ENCODE measurements at places on chromosomes 12 and 14.

DNA sequence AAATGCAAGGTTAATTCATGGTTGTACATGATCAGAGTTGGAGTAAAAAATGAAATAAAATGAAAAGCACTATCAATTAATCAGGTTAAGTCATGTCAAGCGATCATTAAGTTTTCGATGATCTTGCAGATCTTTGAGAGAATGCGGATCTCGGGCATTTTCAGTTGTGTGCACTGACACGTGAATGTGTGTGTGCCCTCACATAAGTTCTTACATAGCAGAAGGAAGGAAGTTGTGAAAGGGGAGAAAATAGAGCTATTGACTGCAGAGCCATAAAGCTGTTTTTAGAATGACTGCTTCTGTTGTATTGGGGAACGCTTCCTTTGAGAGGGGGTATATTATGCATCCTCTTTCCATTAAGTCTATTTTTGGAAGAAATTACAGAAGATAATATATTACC lies 101.3 kb downstream of the HMGA2 start:
- no peaks in the 10 kb centered on the region for H3K4me1 ChIP-seq
- DNase-seq, result no peak
- no peak overlapping the region for H3K27ac ChIP-seq
- H3K27me3 ChIP-seq, result no peaks in the 10 kb centered on the region
- H3K4me3 ChIP-seq, result no peak overlapping the region

DNA sequence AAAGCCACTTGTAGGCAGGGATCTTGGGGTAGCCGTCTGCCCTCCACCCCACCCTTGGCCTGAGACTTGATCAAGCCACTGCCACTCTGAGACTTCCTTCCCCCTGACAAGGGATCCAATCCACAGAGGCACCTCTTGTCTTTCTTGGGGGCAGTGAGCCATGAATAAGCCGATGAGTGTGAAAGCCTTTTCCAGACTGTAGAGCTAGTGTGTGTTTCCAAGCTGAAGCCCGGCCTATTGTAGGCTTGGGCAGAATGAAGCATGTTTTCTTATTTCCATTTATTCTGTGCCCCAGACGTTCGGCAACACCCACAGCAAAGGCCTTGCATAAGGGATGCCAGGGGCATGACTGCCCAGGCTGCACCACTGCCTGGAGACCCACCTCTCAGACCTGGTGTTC lies 991.6 kb downstream of the BCL11B start:
- H3K4me3 ChIP-seq, result no peak overlapping the region
- H3K4me1 ChIP-seq, result no peaks in the 10 kb centered on the region
- no peaks in the 10 kb centered on the region for H3K36me3 ChIP-seq
- H3K27ac ChIP-seq, result no peak overlapping the region
- H3K27me3 ChIP-seq, result no peaks in the 10 kb centered on the region

DNA sequence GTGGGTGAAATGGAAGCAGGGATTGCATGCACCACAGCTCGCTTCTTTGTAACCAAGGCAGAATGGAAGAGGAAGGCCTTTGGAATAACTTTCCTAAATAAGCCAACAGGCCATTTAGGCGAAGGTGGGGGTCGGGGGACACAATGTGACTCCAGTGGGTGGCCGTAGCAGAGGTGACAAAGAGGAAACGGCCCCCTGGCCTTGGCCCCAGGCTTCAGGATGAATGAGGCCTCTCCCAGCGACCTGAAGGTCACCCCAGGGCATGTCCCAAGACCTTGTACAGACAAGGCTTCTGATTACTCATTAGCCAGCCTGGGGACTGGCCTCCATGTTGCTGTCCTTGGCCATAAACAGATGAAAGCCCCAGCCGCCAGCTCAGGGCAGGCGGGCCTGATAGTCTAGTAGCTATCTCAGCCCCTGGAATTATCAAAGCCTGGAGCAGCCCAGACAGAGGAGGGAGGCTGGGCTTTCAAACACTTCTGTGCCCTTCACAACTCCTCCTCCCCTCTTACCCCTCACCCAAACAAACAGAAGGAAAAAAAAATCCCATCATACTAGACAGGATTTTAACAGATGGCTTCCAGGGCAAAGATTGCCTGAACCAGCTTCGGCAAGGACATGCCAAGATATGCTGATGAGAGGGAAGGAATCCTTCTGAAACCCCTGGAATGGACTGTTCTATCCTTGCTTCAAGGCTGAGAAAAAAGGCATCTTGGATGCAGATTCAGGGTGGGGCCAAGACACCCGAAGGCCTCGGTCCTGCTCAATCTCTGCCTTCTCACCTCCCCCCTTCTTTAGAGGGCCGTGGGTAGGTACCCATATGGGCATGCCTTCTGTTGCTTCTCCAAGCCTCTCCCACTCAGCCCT lies 142.3 kb upstream of the PARP11 start:
- DNase-seq, result no peak
- no peaks in the 10 kb centered on the region for H3K4me1 ChIP-seq
- no peaks in the 10 kb centered on the region for H3K27me3 ChIP-seq
- H3K36me3 ChIP-seq, result no peaks in the 10 kb centered on the region

- no peaks in the 10 kb centered on the region for H3K36me3 ChIP-seq
- no peak for DNase-seq
- H3K27ac ChIP-seq, result no peak overlapping the region
- H3K4me1 ChIP-seq, result no peaks in the 10 kb centered on the region
Observed at GRCh38 chr12:84329938-84330337, 582.7 kb downstream of the SLC6A15 start.

DNA sequence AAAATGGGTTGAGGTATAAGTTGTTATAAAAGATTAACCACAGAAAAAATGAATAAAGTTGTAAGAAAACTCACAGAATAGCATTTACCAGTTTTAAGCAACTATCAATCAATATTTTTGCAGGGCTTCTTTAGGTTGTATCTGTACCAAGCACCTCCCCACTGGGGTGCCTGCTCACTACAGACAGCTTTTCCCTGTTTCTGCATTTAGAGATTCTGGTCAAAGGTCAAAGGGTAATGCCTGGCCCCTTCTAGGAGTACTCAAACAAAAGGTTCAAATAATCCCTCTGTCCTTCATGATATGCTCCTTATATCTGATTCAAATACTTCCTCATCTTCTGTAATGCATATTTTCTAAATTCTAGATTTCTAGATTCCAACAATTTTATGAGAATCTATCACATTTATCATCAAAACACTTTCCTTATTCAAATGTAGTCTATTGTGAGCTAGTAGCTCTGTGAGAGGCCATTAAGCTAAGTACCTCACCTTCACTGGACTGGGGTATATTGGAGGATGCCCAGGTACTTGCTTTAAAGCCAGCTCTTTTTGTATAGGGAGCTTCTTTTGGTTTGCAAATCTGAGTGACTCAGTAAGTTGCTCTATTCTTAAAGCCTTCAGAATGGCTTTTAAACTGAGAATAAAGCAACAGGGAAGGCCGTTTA lies 120.7 kb upstream of the PTPRB start:
- no peaks in the 10 kb centered on the region for H3K36me3 ChIP-seq
- no peak overlapping the region for H3K4me3 ChIP-seq
- H3K27me3 ChIP-seq, result no peaks in the 10 kb centered on the region
- no peak overlapping the region for H3K27ac ChIP-seq

GRCh38 chr14:24816011-24816928 lies 182.3 kb upstream of the GZMB start:
- H3K27ac ChIP-seq, result no peak overlapping the region
- H3K4me1 ChIP-seq, result no peaks in the 10 kb centered on the region
- no peak overlapping the region for H3K4me3 ChIP-seq
- no peaks in the 10 kb centered on the region for H3K36me3 ChIP-seq
- no peaks in the 10 kb centered on the region for H3K27me3 ChIP-seq
- no peak for DNase-seq

DNA sequence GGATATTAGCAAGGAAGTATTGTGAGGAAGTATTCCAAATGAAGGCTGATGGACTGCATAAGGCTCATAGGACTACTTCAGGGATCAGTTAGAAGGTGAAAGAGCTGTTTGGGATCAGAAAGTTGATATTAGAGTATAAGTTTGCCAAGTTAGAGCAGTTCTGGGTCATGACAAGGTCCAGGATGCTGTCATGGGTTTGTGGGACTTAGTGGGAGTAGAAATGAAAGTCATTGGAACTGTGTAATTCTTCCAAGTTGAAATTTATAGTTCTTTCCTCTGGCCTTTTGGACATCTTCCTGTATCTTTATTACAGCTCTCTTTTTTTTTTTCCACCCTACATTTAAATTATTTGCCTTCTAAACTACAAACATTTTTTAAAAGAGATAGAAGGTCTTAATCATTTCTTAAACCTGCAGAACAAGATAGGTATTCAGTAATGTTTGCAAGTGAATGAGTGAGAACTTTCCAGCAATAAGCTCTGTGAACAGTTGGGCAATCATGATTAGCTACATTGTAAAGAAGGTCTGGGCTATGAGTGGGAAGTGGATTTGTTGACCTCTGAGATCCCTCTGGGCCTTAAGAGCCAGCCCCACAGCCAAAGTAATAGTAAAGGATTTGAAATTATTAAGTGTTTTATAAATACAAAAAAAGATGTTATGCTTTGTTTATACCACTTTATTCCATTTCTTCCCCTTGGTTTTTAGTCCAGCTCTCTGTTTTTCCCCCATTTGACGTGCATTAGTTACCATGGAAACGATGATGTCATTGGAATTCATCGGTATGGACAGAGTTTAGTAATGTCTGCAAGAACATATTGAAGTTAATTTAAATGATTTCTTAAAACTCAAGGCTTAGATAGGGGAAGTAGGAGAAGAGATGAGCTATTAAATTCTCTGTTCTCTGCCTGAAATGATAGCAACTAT lies 247.9 kb upstream of the ARHGAP5 start:
- no peaks in the 10 kb centered on the region for H3K4me1 ChIP-seq
- H3K27ac ChIP-seq, result no peak overlapping the region
- H3K36me3 ChIP-seq, result no peaks in the 10 kb centered on the region
- no peak for DNase-seq

GRCh38 chr14:74401504-74402241 lies 24.3 kb downstream of the SYNDIG1L start:
- H3K27me3 ChIP-seq, result no peaks in the 10 kb centered on the region
- H3K4me1 ChIP-seq, result peaks cover 5% of the 10 kb centered on the region
- peak; percentile 64 for DNase-seq
- no peaks in the 10 kb centered on the region for H3K36me3 ChIP-seq
- H3K4me3 ChIP-seq, result no peak overlapping the region

DNA sequence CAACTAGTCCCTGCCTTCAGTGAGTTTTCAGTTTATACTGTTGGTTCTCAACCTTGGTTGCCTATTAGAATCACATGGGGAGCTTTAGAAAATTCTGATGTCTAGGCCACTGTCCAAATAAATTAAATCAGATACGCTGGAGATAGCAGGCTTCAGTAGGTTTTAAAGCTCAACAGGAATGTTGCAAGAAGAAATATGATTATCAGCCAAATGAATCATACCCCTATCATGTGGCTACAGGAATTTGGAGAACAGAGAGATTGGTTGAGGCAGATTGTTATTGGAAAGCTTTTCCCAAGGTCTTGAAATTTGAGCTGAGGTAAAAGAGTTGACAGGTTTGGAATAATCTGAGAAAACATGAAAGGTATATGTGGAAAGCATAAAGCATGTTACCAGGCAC lies 125.3 kb downstream of the WIF1 start:
- H3K27ac ChIP-seq, result no peak overlapping the region
- no peaks in the 10 kb centered on the region for H3K36me3 ChIP-seq
- DNase-seq, result no peak
- no peak overlapping the region for H3K4me3 ChIP-seq

GRCh38 chr12:68439368-68440045 lies 107.3 kb upstream of the MDM1 start:
- H3K27ac ChIP-seq, result no peak overlapping the region
- no peak for DNase-seq
- H3K4me1 ChIP-seq, result no peaks in the 10 kb centered on the region
- H3K4me3 ChIP-seq, result no peak overlapping the region

- no peaks in the 10 kb centered on the region for H3K36me3 ChIP-seq
- H3K27me3 ChIP-seq, result no peaks in the 10 kb centered on the region
- H3K27ac ChIP-seq, result peak overlapping the region; percentile 74
- DNase-seq, result peak; percentile 70
- peaks cover 37% of the 10 kb centered on the region for H3K4me1 ChIP-seq
Observed at GRCh38 chr14:69260190-69260860, 367 bp downstream of the GALNT16 start.

GRCh38 chr14:71765505-71765904 lies 166.7 kb upstream of the RGS6 start:
- H3K27ac ChIP-seq, result no peak overlapping the region
- H3K4me1 ChIP-seq, result no peaks in the 10 kb centered on the region
- H3K4me3 ChIP-seq, result no peak overlapping the region

DNA sequence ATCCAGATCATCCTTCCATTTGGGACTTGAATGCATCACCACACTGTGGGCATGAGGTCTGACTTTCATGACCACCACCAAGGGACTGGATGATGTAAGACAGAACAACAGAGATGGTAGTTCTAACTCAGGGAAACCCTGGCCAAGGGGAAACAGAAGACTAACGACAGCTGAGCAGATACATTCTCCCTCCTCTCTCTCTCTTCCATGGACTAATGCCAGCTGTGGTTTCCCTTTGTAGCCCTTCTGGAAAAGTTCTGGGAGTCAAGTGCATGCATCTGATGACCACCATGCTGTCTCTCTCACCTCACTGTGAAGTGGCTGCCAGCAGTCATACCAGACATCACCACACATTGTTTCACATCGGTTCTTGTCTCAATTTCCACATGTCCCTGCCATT lies 3.4 kb downstream of the TAS2R30 start:
- H3K27ac ChIP-seq, result no peak overlapping the region
- no peak for DNase-seq
- no peaks in the 10 kb centered on the region for H3K4me1 ChIP-seq
- no peaks in the 10 kb centered on the region for H3K36me3 ChIP-seq
- H3K4me3 ChIP-seq, result no peak overlapping the region

GRCh38 chr12:71432936-71433335 lies 6.7 kb upstream of the LGR5 start:
- no peak for DNase-seq
- no peaks in the 10 kb centered on the region for H3K4me1 ChIP-seq
- no peaks in the 10 kb centered on the region for H3K27me3 ChIP-seq
- H3K27ac ChIP-seq, result no peak overlapping the region
- no peak overlapping the region for H3K4me3 ChIP-seq
- no peaks in the 10 kb centered on the region for H3K36me3 ChIP-seq

DNA sequence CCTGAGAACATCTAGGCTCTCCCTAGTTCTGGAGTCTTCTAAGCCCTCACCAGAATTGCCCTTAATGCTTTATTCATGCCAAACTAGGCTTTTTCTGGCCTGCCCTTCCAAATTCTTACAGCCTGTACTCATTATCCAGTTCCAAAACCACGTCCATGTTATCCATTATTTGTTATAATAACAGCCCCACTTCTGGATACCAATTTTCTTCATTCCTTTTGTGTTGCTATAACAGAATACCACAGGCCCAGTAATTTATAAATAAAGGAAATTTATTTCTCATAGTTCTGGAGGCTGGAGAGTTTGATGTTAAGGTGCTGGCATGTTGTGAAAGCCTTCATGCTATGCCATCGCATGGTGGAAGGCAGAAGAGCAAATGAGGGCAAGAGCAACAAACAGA lies 68.0 kb upstream of the AMIGO2 start:
- peak overlapping the region; percentile 53 for H3K27ac ChIP-seq
- H3K36me3 ChIP-seq, result no peaks in the 10 kb centered on the region
- H3K4me3 ChIP-seq, result no peak overlapping the region
- H3K27me3 ChIP-seq, result no peaks in the 10 kb centered on the region
- DNase-seq, result no peak

GRCh38 chr12:58719161-58719560 lies 201.1 kb downstream of the LRIG3 start:
- H3K27me3 ChIP-seq, result no peaks in the 10 kb centered on the region
- no peak for DNase-seq
- H3K4me3 ChIP-seq, result no peak overlapping the region
- H3K27ac ChIP-seq, result no peak overlapping the region
- H3K36me3 ChIP-seq, result no peaks in the 10 kb centered on the region
